ENCODE measurements at places on chromosomes 5 and 9. TPM values are rescaled to one million over a fixed set of nuclear protein-coding genes. Genes with fewer than 3 reads are reported as not detected.
A peak's percentile ranks its signal among the peaks of the same experiment; 100 is the strongest.

DNA sequence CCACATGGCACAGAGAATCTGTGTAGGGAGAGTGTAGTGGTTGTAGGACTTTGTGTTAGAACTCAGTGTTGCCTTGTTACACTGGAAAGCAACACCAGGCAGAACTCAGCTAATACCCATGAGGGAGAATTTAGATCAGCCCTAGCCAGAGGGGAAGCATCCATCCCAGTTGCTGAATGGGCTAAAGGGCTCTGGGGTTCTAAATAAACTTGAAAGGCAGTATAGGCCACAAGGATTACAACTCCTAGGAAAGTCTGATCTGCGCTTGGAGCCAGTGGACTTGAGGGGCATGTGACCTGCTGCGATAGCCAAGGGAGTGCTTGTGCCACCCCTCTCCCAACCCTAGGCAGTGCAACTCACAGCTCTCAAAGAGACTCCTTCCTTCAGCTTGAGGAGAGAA lies 26.9 kb downstream of the PTGS1 start:
- no peak overlapping the region for H3K4me3 ChIP-seq
- H3K27ac ChIP-seq, result no peak overlapping the region
- H3K4me1 ChIP-seq, result peaks cover 30% of the 10 kb centered on the region
- H3K36me3 ChIP-seq, result no peaks in the 10 kb centered on the region

The ADGRD2 gene
- not detected for total RNA-seq

DNA sequence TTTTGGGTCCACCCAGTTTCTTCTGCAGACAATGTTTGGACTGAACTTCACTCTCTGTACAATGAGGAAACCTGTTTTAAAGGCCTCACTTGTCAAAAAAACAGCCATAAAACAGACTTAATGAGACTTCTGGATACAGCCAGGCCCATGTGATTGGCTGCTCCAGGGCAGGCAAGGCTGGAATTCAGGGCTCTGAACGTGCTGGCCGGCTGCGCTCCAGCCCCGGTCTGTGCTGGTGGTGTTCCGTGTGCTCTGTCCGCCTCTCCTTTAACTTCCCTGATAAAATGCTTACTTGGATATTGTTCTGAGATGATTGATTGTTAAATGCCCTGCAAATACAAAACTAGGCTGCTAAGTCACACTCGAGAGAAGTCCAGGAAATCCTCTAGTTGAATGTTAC lies 131.2 kb upstream of the KLF4 start:
- no peaks in the 10 kb centered on the region for H3K4me1 ChIP-seq
- peak; percentile 70 for DNase-seq
- no peak overlapping the region for H3K4me3 ChIP-seq

- no peaks in the 10 kb centered on the region for H3K36me3 ChIP-seq
- no peaks in the 10 kb centered on the region for H3K27me3 ChIP-seq
These were observed 77.0 kb downstream of the ZCCHC7 start for GRCh38 chr9:37197158-37198038.

DNA sequence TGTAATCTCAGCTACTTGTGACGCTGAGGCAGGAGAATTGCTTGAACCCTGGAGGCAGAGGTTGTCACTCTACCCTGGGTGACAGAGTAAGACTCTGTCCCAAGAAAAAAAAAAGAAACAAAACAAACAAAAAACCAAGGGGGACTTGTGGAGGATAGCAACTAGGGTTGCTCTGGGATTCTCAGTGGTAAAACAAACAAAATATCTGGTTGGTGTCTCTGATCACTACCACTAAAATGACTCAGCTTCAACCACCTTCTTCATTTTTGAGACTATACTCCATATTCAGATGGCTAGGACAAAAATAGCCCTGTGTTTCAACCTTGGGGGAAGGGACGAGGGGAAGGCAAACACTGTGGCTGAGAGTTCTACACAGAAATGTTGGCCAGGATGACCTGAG lies 110.3 kb downstream of the ARRDC3 start:
- DNase-seq, result no peak
- H3K27ac ChIP-seq, result no peak overlapping the region
- H3K4me1 ChIP-seq, result no peaks in the 10 kb centered on the region
- H3K27me3 ChIP-seq, result no peaks in the 10 kb centered on the region
- H3K36me3 ChIP-seq, result no peaks in the 10 kb centered on the region
- H3K4me3 ChIP-seq, result no peak overlapping the region

- no peak overlapping the region for H3K4me3 ChIP-seq
- no peaks in the 10 kb centered on the region for H3K36me3 ChIP-seq
- no peak overlapping the region for H3K27ac ChIP-seq
- no peaks in the 10 kb centered on the region for H3K4me1 ChIP-seq
- DNase-seq, result no peak
These were observed 139.4 kb upstream of the IL12B start for GRCh38 chr5:159469496-159470372.

DNA sequence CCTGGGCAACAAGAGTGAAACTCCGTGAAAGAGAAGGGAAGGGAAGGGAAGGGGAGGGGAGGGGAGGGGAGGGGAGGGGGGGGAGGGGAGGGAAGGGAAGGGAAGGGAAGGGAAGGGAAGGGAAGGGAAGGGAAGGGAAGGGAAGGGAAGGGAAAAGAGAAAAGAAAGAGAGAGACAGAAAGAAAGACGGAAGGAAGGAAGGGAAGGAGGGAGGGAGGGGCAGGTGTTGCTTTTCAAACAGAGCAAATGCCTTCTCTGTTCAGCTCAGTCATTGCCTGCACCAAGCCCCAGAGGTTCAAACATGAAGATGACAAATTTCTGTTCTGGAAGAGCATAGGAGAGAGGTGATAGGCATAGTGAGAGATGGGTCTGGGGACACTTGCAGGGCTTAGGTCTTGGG lies 330.0 kb downstream of the DRD1 start:
- H3K4me3 ChIP-seq, result no peak overlapping the region
- H3K27ac ChIP-seq, result no peak overlapping the region
- H3K4me1 ChIP-seq, result no peaks in the 10 kb centered on the region
- H3K27me3 ChIP-seq, result no peaks in the 10 kb centered on the region
- H3K36me3 ChIP-seq, result no peaks in the 10 kb centered on the region
- no peak for DNase-seq

Data from endothelial cell of umbilical vein (primary cell).